Hepatocyte (in vitro differentiated cells): ENCODE measurements at places on chromosomes 13 and 19. TPM values are rescaled to one million over a fixed set of nuclear protein-coding genes. Genes with fewer than 3 reads are reported as not detected.

The PPP1R13L gene
- total RNA-seq: 7.9 and 8.7 TPM in 2 replicates

The CIC gene
- 14.3 and 17.4 TPM in 2 replicates for total RNA-seq

The CYP2F1 gene
- not detected in 2 replicates for total RNA-seq

The MUC16 gene
- 2.5 and 3.2 TPM in 2 replicates for total RNA-seq

The FBN3 gene
- 9.4 and 11.5 TPM in 2 replicates for total RNA-seq

The CBY2 gene
- total RNA-seq: not detected in 2 replicates

The MISP gene
- 35.7 and 43.7 TPM in 2 replicates for total RNA-seq

The P2RY11 gene
- total RNA-seq: 2.7 and 3.8 TPM in 2 replicates

The URAD gene
- total RNA-seq: 13.5 and 18.2 TPM in 2 replicates

The ADGRE2 gene
- 0.16 and 0.57 TPM in 2 replicates for total RNA-seq

The CYP4F12 gene
- total RNA-seq: 2.3 and 3.1 TPM in 2 replicates

The UBE2L5 gene
- total RNA-seq: not detected in 2 replicates

The INSR gene
- 49.9 and 59.0 TPM in 2 replicates for total RNA-seq

The GPC5 gene
- total RNA-seq: 5.4 and 8.7 TPM in 2 replicates

The TMEM147 gene
- 115 and 133 TPM in 2 replicates for total RNA-seq
